ENCODE measurements at places on chromosomes 5 and 9.

DNA sequence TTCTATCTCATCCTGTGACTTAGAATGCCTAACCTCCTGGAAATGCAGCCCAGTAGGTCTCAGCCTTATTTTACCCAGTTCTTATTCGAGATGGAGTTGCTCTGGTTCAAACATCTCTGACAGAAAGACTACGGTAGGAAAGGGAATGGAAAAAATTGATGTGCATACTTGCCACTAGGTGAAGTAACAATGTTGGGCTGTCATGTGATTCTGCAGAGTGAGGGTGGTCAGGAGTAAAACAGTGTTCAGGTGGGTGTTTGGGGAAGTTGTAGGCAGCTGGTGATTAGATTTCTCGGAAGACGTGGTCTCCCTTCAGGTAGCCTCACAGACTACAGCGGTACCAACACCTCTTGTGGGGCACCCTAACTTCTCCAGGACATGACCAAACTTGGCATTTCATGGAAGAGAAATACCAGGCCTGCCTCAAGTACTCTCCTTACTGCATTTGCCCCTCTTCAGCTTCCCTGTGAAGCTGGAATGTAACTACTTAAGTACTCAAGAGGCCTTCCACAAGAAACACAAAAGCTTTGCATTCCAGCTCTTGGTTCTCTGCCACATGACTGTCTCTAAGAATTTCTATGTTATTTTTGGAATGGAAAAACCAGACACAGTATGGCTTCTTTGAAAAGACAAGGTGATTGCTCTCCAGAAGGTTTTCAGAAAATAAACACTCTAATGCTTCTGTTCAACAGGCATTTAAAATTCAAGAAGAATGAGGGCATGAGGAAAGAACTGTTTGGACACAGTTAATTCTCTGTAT, 17.4 kb upstream of the ENTREP1 start:
- DNase-seq: no peak

- no peak for DNase-seq
Measured at GRCh38 chr9:109498195-109499092, at the start of gene PTPN3. Gene PTPN3 (minus strand): TSS chr9:109498307. CDS start chr9:109463434, 34,873 bp downstream.

GRCh38 chr9:86275962-86276361, 6.4 kb downstream of the ISCA1 start:
- DNase-seq: no peak

DNA sequence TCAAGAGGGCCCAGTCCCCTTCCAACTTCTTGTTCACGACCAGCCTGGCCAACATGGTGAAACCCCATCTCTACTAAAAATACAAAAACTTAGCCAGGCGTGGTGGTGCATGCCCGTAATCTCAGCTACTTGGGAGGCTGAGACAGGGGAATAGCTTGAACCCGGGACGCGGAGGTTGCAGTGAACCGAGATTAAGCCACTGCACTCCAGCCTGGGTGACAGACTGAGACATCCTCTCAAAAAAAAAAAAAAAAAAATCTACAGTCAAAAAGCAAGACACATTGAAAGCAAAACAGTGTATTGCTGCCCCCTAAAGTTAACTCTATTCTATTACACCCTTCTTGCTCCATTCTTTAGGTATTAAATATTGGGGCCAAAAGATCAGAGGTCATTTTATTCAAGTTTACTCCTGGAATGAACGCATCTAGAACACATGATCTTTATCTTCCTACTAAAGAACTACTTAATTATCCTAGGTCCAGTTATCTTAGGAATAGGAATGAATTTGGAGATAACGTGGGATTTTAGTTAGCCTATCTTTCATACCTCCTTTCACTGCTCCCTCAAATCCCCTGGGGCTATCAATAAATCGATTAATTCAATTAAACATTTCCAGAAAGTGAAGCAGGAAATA, 2.4 kb downstream of the ATG12 start:
- peak; percentile 41 for DNase-seq

DNA sequence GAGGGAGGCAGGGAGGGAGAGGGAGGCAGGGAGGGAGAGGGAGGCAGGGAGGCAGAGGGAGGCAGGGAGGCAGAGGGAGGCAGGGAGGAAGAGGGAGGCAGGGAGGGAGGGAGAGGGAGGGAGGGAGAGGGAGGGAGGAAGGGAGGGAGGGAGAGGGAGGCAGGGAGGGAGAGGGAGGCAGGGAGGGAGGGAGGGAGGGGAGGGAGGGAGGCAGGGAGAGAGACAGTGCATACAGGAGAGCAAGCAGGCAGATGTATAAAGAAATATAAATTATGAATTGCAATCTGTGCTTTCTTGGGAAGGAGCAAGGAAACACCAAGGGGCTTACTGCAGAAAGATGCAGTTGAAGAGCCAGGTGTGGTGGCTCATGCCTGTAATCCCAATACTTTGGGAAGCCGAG, 147.2 kb upstream of the PANK3 start:
- no peak for DNase-seq

- DNase-seq: no peak
Measured at GRCh38 chr9:15115702-15116101, 191.3 kb downstream of the TTC39B start.

- no peak for DNase-seq
Measured at GRCh38 chr9:111572950-111573604, 26.4 kb downstream of the PTGR1 start.

DNA sequence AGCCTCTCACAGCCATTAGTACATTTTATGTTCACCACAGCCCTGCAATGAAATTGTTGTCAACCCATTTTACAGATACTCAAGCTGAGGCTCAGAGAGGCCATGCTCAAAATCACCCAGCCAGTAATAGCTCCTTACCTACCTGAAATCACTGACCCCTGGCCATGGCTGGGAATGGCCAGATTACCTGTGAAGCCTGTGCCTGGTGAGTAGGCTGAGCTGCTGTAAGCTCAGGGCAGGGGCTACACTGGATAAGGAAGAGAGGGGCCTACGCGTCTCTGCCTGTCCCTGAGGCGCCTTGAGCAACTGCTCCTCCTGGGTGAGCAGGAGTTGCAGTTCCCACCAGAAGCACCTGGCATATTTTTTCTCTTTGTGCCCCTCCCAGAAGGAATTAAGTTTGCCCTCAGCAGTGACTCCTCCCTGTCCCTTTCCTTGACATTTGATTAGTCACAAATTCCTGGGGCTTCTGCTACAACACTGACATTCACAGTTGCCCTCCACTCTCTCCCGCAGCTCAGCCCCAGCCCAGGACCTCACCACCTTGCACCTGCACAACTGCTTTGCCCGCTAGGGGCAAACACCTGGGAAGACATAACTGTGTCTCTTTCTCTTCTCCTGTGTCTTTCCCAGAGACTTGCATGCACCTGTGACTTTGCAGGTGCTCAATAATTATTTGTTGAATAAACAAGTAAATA, 5.7 kb downstream of the CLTB start:
- no peak for DNase-seq

Data from activated CD8-positive, alpha-beta T cell treated with anti-CD3 and anti-CD28 coated beads for 36 hours (primary cell).